AG09319 (cell line): ENCODE measurements at places on chromosomes 1 and 21.

DNA sequence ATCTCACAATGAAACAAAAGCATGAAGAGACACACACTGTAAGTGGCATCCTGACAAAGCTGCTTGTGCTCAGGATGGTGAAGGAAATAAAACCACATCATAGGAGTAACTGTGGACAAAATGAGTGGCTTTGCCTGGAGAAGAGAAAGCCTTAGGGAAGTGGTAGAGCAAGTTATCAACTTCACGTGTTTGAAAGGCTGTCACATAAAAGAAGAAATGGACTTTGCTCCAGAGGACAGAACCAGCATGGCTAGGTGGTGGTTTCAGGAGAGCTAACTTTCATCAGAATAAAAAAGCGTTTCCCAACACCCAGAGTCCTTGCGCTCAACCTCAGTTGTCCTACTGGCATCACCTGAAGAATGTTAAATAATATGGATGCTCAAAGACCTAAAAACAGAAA is 139.9 kb downstream of the SETD4 start:
- no peak for DNase-seq

DNA sequence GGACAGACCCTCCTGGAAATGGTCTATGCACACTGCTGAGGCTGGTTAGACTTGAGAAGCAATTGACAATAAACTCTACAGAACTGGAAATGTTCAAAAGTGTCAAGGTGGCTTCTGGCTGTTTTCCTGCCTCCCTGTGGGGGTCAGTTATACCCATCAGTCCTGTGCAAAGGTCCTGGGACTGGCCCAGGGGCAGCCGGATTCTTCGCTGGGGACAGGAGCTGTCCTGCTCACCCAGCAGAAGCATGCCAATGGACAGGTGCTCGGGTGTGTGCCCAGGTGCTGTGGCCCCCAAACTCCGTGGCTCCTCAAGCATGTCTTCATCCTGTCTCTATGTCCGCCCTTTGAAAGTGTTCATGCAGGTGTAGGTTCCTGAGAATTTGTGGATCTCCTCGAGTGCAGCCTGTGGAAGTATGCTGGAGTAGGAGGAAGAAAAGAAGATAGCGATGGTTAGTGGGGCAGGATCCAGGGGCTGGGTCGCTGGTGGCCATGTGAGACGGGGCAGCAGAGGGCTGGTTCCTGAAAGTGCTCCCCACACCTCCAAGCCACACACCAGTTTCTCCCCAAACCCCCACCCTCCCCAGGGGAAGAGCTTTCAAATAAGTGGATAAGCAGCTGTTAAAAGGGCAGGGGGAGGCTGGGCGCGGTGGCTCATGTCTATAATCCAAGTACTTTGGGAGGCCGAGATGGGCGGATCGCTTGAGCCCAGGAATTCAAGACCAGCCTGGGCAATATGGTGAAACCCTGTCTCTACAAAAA is 49.8 kb downstream of the DHRS3 start:
- DNase-seq = no peak

DNA sequence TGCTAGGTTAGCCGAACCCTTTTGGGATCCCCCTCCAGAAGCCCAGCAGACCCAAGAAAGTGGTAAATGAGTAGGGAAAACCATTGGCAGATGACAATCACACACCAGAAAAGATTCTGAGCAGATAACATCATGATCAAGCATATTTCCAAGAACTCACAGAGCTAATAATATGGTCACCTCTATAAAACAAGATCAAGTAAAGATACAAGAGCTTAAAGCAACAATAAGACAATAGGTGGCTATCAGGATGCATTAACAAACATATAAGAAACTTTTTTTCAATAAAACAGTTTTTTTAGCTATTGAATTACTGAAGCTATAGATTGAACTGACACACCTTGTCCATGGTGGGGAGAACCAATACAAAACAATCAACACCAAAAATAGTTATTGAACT is 29.0 kb downstream of the UBASH3A start:
- no peak for DNase-seq

DNA sequence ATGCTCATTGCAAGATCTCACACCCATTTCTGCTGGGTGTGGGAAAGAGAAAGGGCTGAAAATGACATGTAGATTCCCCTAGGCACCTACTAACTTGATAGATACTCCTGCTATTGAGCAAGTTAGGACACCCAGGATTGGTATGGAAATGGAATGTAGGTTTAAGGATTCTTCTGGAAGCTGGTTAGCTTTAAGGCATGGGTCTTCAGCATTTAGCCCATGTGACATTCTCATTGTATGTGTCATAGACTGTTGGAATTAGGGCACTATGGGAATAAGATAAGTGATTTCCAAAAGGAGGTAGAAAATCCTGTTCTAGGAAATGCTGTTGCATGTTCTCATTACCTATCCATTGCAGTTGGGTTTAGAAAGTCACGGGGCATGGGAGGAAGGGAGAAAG is 76.2 kb downstream of the DISC1 start:
- DNase-seq = no peak

GRCh38 chr1:42733415-42734200 is 6.4 kb downstream of the CLDN19 start:
- no peak for DNase-seq

DNA sequence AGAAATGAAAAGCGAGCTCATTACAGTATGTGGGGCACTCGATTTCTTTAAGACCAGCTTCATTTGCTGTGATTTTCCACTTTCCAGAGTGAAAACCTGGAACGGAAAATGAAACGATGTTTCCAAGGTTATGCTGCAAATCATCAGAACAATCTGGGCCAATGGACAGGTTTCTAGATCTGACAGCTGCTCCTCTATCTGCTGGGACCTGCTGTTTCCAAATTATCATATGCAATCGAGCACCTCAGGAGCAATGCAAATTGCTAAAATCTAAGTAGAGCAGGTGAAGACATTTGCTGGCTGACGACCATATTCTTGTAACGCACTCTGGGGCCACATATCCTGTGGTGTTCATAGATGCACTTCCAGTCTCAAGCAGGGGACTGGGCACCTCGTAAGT is 39.7 kb upstream of the TIAM1 start:
- no peak for DNase-seq

GRCh38 chr1:25031966-25032667 is 102.0 kb upstream of the RUNX3 start:
- no peak for DNase-seq

DNA sequence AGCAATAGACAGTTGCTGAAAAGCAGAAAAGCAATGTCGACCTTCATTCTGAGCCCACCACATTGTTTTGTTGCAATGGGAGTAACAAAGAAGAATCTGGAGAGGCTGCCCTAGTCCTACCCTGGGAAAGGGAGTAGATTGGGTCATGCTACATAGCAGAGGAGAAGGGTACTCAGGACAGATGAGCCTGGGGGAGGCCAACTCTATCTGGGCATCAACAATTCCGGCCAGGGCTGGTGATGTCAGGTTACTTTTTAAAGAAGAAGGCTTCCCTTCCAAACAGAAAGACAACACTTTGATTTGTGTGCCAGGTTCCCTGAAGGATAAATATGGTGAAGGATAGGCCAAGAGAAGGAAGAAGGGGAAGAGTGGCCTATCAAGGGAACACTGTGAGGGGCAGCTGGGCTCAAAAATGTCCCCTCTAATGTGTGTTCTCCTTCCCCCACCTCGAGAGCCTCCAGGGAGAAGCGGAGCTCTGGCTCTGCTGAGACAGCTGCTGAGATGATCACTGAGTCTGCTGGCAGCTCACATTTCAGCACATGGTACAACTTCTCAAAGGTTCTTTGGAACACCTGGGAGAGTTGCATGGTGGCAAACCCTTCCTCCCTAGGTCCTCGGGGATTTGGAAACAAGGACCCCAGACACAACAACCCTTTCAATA is 3.2 kb upstream of the ADIPOR1 start:
- no peak for DNase-seq

DNA sequence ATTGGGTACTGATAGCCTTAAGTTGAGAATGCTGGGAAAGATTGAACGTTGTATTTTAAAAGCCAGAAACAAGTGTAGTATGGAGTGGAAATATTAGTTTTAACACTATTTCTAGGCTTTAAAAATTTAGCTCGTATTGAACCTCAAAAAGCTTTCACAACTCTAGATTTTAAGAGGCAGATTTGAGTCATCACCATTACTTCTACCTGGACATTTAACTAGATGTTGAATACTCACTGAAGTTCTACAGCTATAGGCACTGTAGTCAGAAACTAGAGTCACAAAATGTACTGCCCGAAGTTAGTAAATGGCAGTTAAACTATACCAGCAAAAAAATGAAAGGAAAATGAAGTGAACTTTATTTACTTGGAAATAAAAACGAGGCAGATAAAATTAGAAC is 96.5 kb downstream of the NEK7 start:
- DNase-seq = no peak

DNA sequence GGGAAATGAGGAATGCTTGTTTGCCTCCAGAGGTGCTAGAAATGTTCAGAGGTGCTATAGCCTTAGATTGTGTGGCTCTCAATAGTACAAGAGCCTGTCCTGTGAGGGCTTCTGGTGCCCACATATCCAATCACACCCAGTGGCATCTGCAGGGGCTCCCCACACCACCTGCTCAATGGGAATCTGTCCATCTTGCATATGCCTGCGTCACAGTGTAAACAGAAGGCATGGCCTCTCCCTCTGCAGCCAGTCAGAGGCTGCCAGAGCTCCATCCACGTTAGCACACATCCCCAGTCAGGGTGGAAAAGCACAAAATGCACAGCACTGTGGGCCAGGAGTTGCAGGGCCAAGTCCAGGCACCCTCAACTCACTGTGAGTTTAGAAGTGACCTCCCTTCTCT is 113.6 kb upstream of the GRIK3 start:
- DNase-seq = no peak

DNA sequence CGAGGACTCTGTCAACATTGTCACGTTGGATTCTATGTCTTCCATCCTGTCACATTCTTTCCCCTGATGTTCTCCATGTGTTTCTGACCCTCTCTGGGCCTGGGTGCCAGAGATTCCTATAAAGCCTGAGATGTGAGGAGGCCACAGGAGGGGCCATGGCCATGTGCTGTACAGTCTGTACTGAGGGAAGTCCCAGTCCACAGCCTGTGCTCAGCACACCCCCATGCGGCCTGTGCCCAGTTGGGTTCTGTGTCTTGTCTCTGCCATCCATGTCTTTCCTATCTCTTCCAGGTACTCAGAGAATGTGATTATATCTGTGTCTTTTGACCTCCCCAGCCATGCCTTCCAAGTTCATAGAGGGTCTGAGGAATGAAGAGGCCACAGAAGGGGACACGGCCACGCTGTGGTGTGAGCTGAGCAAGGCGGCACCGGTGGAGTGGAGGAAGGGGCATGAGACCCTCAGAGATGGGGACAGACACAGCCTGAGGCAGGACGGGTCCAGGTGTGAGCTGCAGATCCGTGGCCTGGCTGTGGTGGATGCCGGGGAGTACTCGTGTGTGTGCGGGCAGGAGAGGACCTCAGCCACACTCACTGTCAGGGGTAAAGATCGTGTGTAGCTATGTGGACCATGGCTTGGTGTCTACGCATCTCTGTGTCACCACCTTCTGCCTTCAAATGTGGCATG is 86.1 kb downstream of the OBSCN start:
- DNase-seq = no peak

DNA sequence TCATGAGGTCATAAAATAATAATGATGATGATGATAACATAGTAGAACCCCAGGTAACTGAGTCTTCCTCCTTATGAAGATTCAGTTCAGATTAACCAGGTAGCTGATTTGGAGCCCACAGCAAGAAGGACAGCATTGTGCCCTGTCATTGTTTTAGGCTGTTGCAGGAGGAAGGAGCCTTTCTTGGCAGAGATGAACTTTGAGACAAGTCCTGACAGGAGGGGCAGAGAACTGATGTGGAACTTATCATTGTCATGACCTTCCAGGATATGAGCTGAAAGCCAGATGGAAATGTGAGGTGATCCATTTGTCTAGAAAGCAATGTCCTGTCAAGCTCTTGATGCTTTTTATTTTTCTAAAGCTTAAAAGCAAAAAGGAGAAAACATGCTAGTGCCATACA is 132.6 kb upstream of the COA6 start:
- DNase-seq = no peak

GRCh38 chr1:31689854-31690253 is 14.0 kb downstream of the COL16A1 start:
- peak; percentile 75 for DNase-seq

- DNase-seq = no peak
Observed at GRCh38 chr21:44360159-44360558, 6.7 kb downstream of the TRPM2 start.

- DNase-seq = no peak
Observed at GRCh38 chr1:164587617-164588501, 28.9 kb downstream of the PBX1 start.

- no peak for DNase-seq
Observed at GRCh38 chr1:13826591-13826990, 126.6 kb downstream of the PRDM2 start.

DNA sequence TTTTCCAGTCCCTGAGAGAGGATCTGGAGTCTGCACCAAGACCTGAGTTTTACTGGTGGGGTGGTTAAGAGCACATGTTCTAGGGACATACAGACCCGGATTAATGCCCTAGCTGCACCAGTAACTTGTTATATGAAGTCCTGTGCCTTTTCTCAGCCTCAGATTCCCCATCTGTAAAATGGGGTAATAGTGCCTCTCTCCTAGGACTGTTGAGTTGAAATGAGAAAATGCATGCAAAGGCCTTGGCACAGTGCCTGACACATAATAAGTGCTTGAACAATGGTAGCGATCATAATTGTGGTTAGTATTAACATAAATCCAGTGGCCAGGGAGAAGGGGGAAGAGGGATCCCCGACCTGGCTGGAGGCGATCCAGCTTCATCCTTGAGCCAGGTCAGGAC is 12.3 kb downstream of the AHDC1 start:
- no peak for DNase-seq

GRCh38 chr1:21514245-21514644 is 5.0 kb downstream of the ALPL start:
- no peak for DNase-seq

- DNase-seq = no peak
Observed at GRCh38 chr1:61089741-61090140, 7.4 kb downstream of the NFIA start.

DNA sequence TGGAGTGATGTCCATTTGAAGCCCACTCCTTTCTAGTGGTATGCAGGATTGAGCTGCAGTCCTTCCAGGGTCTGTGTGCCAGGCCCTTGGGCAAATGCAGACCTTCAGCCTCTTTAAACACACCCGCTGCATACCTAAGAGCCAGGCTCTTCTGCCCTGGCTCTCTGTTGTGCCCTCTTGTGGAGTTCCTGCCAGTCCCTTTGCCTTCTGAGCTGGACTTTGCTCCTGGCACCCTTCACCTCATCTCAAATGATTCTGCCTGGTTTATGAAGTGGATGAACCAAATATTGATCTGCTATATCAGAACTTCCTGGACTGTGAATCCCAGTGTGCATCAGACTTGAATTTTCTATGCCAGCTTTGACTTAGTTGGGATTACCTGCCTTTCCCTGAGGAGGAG is 158.8 kb downstream of the URB2 start:
- DNase-seq = no peak

DNA sequence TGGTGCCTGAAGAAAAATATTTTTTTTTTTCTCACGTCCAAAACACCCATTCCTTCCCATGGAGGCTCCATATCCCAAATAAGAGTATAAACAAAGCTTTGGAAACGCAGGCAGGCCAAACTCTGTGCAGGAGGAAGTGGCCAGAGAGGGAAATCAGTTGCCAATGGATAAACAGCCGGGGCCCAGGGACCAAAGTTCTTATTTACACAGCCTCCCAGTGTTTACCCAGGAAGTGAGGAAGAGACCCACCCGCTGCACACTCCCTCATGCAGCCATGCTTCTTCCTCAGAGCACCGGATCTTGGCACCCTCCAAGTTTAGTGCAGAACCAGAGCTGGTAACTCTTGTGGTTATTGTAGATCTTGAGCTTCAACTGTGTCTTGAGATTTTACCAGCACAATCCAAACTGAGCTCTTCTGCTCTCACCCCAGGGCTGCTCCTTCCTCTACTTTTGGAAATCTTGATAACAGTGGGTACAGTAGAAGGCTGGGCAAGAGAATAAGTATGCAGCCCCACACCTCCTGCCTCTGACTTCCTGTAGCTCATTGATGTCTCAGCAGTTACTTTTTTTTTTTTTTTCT is 14.2 kb downstream of the MARCKSL1 start:
- DNase-seq = no peak
